ENCODE measurements at places on chromosomes 13 and 19. TPM values are rescaled to one million over a fixed set of nuclear protein-coding genes. Genes with fewer than 3 reads are reported as not detected.

SCAF1 gene
- total RNA-seq, result 28.4 TPM

TEX26 gene
- total RNA-seq, result 0.30 TPM

DCLK1 gene
- total RNA-seq, result 1.3 TPM

SULT2B1 gene
- 0.15 TPM for total RNA-seq

SAFB gene
- 41.8 TPM for total RNA-seq

PDX1 gene
- total RNA-seq, result not detected

CDX2 gene
- not detected for total RNA-seq

PALM3 gene
- total RNA-seq, result 0.15 TPM

KCNK6 gene
- 3.2 TPM for total RNA-seq

ELSPBP1 gene
- total RNA-seq, result not detected
